ENCODE measurements at places on chromosomes 2 and 18. TPM values are rescaled to one million over a fixed set of nuclear protein-coding genes. Genes with fewer than 3 reads are reported as not detected.

ANKRD62 gene
- total RNA-seq = not detected

NCKAP5 gene
- 1.6 TPM for total RNA-seq

CDCA7 gene
- 6.7 TPM for total RNA-seq

CHRND gene
- not detected for total RNA-seq

NTSR2 gene
- total RNA-seq = not detected

STK39 gene
- 21.0 TPM for total RNA-seq

BOLL gene
- not detected for total RNA-seq

TP53I3 gene
- total RNA-seq = 31.3 TPM

SDC1 gene
- total RNA-seq = 117 TPM

All from uterine smooth muscle cell (primary cell).